Epithelial cell of proximal tubule (primary cell): ENCODE measurements at places on chromosomes 4 and X. TPM values are rescaled to one million over a fixed set of nuclear protein-coding genes. Genes with fewer than 3 reads are reported as not detected.
A peak's percentile ranks its signal among the peaks of the same experiment; 100 is the strongest.

The MAGEC3 gene
- total RNA-seq = not detected in 2 replicates

DNA sequence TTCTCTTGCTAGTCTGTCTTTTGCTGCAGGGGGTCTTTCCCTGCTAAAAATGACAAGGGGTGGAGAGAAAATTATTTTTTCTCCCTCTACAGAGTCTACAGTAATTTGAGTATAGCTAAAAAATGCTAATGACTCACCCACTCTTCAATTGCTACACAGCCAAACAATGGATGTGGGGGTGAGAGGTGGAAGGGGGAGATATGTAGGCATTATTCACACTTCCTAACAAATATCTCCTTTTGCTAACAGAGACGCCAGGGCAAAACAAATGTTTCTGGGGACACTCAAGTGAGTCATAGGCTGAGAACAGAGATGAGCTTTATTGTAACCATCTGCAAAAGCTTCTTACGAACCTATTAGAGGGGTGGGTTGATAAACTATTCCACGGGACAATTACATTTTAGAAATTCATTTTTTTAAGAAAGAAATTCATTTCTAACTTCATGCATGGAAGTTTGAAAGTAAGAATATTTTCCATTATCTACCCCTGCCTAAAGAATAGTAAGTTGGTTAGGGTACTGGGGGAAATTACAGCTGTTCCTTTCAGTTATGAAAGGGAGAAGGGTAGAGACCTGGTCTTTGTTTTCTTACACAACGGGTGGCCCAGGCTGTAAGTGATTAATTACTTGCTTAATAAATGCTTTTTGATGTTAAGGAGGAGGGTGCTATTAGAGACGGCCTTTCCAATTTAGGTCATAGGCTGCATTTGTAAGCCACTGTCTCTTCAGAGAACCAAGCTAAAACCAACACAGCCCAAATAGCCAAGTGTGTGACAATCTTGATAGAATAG lies 12.8 kb downstream of the SCD5 start:
- peak; percentile 37 for DNase-seq

GRCh38 chr4:26936284-26937065 lies 75.8 kb downstream of the STIM2 start:
- peak; percentile 10 for DNase-seq

DNA sequence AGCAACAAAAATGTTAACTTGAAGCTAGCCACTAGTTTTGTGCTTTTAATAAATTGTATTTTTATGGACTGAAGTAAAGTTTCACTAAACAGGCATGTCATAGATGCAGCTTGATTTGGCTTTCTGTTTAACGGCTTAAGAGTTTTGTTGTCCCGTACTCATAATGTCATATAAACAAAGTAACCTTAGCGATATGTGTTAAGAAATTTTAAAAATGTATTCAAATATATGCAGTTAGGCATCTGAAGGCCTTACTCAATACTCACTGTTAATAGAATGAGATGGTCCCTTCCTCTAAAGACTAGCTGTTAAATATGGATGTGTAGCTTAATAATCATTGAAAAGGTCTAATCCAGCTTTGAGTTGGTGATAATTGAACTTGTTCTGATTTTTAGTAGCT lies 1.0 kb upstream of the SCLT1 start:
- DNase-seq = no peak

DNA sequence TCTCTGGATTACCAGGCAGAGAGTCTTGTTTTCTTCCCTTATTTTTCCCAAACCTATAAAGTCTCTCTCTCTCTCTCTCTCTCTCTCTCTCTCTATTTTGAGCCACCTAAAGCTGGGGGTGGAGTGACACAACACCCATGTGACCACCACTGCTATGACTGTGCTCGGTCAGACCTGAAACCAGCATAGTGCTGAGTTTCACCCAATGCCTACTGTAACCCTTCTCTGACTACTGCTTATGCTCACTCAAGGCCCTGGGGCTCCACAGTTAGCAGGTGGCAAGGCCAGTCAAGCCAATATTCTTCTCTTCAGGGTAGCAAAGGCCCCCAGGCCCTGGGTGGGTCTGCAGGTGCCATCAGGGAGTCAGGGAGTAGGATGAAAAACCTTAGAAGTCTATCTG lies 114.7 kb upstream of the ARMCX2 start:
- DNase-seq = no peak

The RNF212 gene
- 3.5 and 8.1 TPM in 2 replicates for total RNA-seq

The HERC5 gene
- 1.2 and 2.0 TPM in 2 replicates for total RNA-seq

The ACOT9 gene
- total RNA-seq = 56.3 and 59.0 TPM in 2 replicates

The ZFYVE28 gene
- total RNA-seq = 0.58 and 1.8 TPM in 2 replicates

GRCh38 chr4:112748352-112748878 lies 111.5 kb downstream of the LARP7 start:
- DNase-seq = no peak

DNA sequence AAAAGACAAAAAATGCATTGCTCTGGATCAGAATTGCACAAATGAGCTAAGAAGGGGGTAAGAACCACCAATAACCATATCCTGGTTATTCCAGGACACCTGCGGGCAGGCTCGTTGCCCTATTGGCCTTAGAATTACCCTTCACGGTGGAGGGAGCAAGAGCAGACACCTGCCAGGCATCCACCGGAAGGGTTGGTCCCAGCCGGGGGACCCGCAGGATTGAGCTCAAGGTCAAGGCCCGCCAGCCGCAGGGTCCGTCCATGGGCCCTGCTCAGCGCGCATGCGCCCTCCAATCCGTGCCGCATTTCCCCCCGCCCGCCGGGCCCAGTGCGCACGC lies 575 bp downstream of the SLC25A6 start:
- DNase-seq = no peak
